ENCODE measurements at places on chromosomes 4 and X.

DNA sequence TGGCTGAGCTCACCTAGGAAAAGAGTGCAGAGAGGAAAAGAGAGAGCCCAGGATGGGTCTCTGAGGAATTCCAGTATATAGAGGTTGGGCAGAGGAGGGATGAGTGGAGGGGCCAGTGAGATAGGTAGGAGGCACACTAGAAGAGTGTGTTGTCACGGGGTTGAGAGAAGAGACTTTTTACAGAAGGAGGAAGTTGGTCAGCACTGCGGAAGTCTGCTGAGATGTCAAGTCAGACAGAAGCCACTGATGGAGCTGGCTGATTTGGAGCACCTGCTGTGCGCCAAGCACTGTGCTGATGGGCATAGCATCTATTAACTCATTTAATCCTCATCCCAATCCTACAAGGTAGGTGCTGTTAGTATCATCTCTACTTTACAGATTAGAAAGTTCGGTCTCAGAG is 60.4 kb downstream of the EFNB1 start:
- DNase-seq: no peak

- no peak for DNase-seq
Measured at GRCh38 chrX:83535417-83536196, 27.5 kb downstream of the POU3F4 start.

DNA sequence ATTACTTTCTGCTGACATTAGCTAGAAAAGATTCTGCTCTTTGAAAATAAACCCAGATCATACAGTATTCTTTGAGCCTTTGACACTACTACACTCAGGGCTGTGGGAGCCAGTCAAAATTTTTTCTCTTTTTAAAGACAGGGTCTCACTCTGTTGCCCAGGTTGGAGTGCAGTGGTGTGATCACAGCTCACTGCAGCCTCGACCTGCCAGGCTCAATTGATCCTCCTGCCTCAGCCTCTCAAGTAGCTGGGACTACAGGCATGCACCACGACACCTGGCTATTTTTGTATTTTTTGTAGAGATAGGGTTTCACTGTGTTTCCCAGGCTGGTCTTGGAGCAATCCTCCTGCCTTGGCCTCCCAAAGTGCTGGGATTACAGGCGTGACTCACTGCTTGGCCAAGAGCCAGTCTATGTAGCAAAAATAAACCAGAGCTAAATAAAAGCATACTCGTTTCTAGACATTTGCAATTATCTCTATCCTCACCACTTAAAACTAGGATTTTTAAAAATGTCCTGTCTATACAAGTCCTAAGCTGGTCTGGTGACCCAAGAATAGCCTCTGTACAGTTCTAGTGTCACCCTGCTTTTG is 43.2 kb downstream of the AKAP4 start:
- no peak for DNase-seq

- no peak for DNase-seq
Measured at GRCh38 chr4:140242357-140243277, 88.6 kb upstream of the MAML3 start.

DNA sequence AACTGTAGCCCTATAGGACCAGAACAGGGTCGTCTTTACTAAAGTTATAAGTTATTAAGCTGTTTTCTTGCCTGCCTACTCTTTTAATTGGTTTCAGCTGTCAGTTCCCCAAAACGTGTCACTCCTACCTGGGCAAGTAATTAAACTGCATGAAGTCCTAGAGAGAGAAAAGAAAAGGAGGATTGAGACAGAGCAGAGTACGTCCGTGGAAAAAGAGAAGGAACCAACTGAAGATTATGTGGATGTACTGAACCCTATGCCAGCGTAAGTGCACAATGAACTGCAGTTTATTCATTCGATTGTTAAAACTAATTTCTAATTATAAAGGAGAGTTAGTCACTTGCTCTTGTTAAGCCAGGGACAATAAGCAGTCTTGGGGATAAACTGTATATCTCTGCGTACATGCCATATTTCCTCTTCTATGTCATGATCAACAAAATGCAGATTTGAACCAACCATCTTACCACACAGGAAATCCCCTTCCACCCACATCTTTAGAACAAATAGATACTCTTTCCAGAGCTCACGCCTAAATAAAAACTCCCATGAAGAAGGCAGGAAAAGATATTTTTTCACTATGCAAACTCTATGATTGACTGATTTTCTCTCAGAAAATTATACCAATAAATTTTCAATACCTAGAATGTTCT is 22.8 kb downstream of the STAP1 start:
- no peak for DNase-seq

DNA sequence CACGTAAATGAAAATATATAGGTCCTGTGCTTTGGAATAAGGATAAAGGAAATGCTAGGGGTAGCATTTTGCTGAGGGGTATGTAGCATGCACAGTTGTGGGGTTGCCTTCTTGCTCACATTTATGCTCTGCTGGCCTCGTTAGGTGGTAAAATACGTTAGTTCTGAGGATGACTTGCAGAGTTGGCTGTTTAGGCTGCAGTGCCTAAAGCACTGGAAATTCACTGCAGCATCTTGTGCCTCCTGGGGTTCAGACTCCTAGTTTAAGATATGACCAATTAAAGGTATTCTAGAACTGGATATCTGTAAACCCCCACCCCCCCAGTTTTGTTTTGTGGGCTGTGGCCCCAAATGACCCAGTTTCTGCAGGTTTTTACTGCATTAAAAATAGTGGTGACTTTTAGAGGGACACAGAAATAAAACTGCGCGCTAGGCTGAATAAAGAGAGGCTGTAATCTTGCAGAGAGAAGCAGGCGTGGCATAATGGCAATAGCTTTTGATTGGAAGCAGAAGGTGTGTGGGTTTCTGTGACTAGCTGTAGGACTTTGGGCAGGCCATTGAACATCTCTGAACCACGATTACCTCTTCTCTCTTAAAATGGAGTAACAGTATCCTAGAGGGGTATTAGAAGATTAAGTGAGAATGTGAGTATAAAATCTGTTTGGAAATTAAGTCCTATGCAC is 79.3 kb downstream of the REPS2 start:
- DNase-seq: no peak

- DNase-seq: no peak
Measured at GRCh38 chrX:136495043-136495442, 2.3 kb upstream of the HTATSF1 start.

GRCh38 chr4:90798948-90799347 is 671.8 kb downstream of the CCSER1 start:
- DNase-seq: no peak

Data from hepatocyte (in vitro differentiated cells).